Suprapubic skin (tissue), 4 donors: ENCODE measurements at places on chromosomes 3 and 15. TPM values are rescaled to one million over a fixed set of nuclear protein-coding genes. Genes with fewer than 3 reads are reported as not detected.
A peak's percentile ranks its signal among the peaks of the same experiment; 100 is the strongest.

DNA sequence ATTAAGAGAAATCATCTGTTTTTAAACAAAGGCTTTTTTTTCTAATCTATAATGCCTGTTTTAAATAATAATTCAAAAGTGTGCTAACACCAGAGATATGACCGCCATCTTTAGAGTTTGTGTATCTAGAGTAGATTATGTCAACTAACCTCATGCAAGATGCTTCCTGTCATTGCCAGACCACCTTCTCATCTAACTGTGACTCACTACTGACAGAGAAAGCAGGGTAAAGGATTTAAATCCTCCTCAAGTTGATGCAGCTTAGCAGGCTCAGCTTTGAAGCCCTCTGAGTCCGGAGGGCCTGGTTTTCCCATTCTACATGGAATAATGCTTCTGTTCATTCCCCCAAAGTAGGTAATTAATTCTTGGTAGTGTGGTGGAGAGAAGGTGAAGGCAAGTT is 108.5 kb downstream of the ECT2 start:
- no peak overlapping the region for H3K4me3 ChIP-seq
- no peaks in the 10 kb centered on the region for H3K36me3 ChIP-seq
- no peak overlapping the region for H3K27ac ChIP-seq
- H3K4me1 ChIP-seq: no peaks in the 10 kb centered on the region
- DNase-seq: no peak
- no peaks in the 10 kb centered on the region for H3K27me3 ChIP-seq

The ACKR4 gene
- total RNA-seq: 2.4 TPM

DNA sequence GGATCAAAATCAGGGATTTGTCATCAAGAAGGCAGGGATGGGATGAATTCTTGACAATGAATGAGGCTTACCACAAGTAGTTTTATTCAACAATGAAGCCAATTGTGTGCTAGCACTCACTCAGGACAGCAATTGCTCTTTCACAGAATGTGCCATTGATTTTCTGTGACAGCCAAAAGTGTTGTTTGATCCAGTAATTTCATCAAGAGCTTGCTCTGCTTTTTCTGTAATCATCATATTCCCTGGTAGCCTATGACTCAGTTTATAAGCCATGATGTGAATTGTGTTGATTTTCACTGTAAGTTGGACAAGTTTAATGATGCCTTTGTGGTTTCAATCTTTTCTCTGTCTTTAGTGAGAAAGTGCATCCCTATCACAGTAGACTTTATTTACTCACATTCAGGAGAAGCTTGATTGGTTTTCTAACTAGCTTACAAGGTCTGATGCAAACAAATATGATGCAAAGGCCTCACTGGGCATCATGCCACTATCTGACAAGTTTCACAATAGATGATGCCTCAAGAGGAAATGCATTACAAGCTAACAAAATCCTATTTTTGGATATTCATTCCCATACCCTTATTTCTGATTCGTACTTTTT is 13.6 kb upstream of the CSRNP1 start:
- H3K4me3 ChIP-seq: no peak overlapping the region
- peaks cover 15% of the 10 kb centered on the region for H3K4me1 ChIP-seq
- H3K36me3 ChIP-seq: no peaks in the 10 kb centered on the region
- DNase-seq: peak; percentile 80
- H3K27ac ChIP-seq: peak overlapping the region; percentile 20

GRCh38 chr3:15646851-15647511 is 45.4 kb downstream of the BTD start:
- H3K4me1 ChIP-seq: peaks cover 31% of the 10 kb centered on the region
- peaks cover 4% of the 10 kb centered on the region for H3K36me3 ChIP-seq
- peak overlapping the region; percentile 84 for H3K27ac ChIP-seq
- peak; percentile 84 for DNase-seq
- H3K4me3 ChIP-seq: no peak overlapping the region

The ARL6 gene
- 6.2 TPM for total RNA-seq

The DLL4 gene
- 3.2 TPM for total RNA-seq

- DNase-seq: no peak
- H3K27me3 ChIP-seq: no peaks in the 10 kb centered on the region
- no peaks in the 10 kb centered on the region for H3K36me3 ChIP-seq
- H3K4me3 ChIP-seq: no peak overlapping the region
- H3K4me1 ChIP-seq: peaks cover 30% of the 10 kb centered on the region
These were observed 4.0 kb downstream of the NEDD4 start for GRCh38 chr15:55989383-55989782.

DNA sequence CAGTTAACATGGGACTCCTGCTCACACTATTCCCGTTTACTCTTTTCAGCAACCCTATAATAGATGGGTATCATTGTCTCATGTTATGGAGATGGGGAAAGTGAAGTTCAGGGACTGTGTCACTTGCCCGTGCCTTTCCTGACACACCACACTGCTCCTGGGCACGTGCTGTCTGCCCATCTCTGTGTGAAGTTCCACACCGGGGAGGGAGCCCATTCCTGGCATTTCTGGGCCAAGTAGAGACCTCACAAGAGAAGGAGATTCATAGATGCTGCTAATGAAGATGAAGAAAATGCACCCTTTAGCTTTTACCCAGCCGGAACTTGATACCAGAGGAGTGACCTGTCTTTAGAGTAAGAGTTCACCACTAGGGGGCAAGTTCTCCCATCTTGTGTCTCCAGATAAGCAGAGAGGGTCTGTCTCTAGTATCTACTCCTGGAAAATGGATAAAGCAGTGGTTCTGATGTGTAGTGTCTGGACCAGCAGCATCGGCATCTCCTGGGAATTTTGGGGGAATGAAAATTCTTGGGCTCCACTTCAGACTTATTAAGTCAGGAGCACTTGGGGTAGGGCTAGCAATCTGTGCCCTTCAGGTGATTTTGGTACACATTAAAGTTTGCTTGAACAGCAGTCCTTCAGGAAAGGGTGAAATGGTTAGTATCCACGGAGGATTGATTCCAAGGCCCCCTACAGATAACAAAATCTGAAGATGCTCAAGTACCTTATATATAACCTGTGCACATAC is 2.0 kb upstream of the TOPBP1 start:
- no peak for DNase-seq
- peaks cover under 1% of the 10 kb centered on the region for H3K36me3 ChIP-seq
- H3K27ac ChIP-seq: no peak overlapping the region

DNA sequence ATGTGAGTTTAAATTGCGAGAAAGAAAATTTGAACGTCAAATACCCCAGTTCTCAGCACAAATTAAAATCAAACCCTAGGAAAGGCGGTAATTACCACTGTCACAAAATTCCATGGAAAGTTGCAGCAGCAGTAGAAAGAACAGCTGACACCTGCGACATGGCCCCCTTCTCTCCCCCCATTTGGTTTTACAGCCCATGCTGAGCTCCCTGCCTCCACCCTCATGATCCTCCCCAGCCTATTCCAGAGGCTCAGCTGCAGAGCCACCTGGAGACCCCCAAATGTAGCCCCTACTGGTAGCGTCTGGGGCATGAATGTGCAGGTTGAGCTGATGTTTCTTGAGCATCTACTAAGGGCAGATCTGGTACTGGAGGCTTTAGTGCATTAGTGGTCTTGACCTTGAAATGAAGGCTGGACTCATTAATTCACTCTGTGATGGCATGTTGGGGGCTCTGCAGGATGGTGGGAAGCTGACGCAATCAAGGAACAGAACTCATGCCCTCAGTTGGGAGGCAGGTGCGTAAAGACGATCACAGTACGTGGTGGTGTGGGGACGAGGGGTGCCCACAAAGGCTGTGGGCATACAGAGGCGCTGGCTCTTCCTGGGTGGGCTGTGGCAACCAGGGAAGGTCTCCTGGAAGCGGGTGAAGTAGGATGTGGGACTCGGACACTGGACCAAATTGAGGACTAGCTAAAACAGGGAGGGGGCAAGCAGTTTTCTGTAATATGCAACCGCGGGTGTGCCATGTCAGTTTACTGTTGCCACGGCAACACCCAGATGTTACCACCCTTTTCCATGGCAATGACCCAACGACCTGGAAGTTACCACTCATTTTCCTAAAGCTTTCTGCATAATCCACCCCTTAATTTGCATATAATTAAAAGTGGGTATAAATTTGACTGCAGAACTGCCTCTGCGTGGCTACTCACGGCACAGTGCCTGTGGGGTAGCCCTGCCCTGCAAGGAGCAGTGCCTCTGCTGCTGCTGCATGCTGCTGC is 39.8 kb downstream of the PRKCD start:
- no peaks in the 10 kb centered on the region for H3K27me3 ChIP-seq
- peaks cover 6% of the 10 kb centered on the region for H3K4me1 ChIP-seq
- no peak for DNase-seq
- no peak overlapping the region for H3K27ac ChIP-seq
- no peak overlapping the region for H3K4me3 ChIP-seq
- H3K36me3 ChIP-seq: no peaks in the 10 kb centered on the region

The PGBD4 gene
- total RNA-seq: 1.4 TPM
